Glutamatergic neuron (in vitro differentiated cells): ENCODE measurements at places on chromosomes 7 and 10.

GRCh38 chr10:86953747-86954680 is 3.4 kb downstream of the MMRN2 start:
- H3K27me3 ChIP-seq, result peaks cover 15% of the 10 kb centered on the region
- peak overlapping the region; percentile 94 for H3K27ac ChIP-seq
- peaks cover 17% of the 10 kb centered on the region for H3K4me1 ChIP-seq
- peak; percentile 85 for DNase-seq
- H3K36me3 ChIP-seq, result peaks cover 12% of the 10 kb centered on the region

DNA sequence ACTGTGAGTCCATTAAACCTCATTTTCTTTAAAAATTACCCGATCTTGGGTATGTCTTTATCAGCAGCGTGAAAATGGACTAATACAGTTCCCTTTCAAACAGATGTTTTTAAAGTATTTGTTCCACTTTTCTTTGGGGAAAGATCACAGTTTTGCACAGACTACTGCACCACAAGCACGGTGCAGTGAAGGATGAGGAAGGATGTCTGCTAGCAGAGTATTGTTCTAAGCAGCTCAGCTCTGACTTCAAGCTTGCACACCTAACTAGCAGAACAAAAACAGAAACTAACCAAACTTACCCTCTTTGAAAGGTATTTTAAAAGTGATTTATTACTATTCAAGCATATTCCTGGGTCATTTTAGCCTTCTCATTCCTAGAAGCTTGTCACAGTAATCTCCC is 20.0 kb downstream of the THNSL1 start:
- H3K27ac ChIP-seq, result no peak overlapping the region
- H3K27me3 ChIP-seq, result no peaks in the 10 kb centered on the region
- DNase-seq, result no peak
- no peak overlapping the region for H3K4me3 ChIP-seq

DNA sequence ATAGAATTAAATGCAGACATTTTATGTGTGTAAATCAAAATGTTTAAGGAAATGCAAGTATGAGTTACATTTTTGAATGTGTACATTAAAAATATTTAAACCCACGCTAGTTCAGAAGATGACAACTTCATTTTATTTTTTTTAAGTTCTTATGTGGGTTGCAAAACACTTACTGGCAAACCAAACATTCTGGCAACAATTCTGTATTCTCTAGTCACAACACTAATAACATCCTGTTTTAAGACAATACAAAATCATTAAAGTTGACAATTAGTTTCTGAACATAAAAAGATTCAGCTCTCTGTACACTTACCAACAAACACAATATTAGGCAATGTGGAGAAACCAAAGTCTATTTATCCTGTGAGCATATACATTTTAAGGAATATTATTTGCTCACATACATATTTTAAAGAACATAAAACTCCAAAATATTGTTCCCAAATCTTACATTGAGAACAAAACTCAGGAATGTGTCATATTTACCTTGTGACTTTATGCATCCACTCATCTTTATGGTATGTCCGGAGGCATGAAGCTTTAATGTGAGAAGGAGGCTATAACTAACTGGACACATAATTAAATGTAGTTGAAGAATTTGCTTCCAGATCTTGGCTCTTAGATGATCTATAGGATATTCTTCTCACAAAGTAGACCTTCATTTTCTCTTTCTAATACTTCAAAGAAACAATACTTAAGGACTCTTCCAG is 134.7 kb downstream of the DGKB start:
- peaks cover 3% of the 10 kb centered on the region for H3K27me3 ChIP-seq
- H3K4me1 ChIP-seq, result no peaks in the 10 kb centered on the region
- H3K4me3 ChIP-seq, result no peak overlapping the region
- no peak overlapping the region for H3K27ac ChIP-seq
- DNase-seq, result no peak

- no peaks in the 10 kb centered on the region for H3K4me1 ChIP-seq
- H3K4me3 ChIP-seq, result no peak overlapping the region
- H3K36me3 ChIP-seq, result no peaks in the 10 kb centered on the region
- DNase-seq, result no peak
- H3K27ac ChIP-seq, result no peak overlapping the region
These were observed 7.8 kb upstream of the UBE2D1 start for GRCh38 chr10:58326967-58327381.
